ENCODE measurements at places on chromosomes 5 and 9.

DNA sequence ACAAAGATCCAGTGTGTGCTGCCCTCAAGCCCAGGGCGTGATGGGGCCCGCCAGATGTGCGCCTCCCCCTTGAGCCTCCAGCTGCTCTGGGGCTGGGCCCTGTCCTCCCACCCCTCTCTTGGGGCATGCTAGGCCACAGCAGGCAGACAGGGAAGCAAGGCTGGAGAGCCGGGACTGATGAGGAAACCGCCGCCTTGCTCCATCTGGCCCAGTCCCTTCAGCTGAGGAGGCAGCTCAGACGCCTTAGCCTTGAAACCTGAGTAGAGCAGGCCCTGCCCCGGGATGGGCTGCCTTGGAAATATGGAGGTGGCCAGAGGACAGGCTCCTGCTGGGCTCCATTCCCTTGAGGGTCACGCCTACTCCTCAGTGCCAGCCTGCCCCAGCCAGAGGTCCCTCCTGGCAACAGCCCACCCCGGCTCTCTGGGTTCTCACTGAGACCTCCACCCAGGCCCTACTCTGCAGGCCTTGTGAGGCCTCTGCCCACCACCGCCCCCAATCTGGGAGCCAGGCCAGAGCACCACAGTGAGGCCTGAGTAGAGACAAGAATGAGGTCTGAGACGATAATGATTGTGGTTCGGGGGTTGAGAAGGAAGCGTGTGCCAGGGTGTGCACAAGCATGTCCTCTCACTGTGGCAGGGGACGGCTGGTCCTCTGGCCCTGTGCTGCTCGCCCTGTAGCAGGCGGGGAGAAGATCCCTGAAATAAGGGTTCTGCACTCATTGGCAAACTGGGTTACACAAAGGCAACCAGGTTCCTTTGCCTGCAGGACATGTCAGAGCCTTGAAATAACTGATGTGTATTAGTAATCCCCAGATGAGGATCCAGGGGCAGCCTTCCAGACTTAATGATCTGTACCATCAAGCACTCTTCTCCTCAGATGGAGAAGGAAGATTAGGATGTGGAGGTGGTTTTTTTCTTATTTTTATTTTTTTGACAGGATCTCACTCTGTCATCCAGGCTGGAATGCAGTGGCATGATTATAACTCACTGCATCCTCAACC, 30.9 kb downstream of the CXXC5 start:
- no peak for DNase-seq

- DNase-seq, result no peak
Observed at GRCh38 chr9:115005322-115005721, 74.9 kb upstream of the TNFSF8 start.

GRCh38 chr9:15357050-15357653, 50.1 kb upstream of the TTC39B start:
- DNase-seq, result no peak

- no peak for DNase-seq
Observed at GRCh38 chr5:115831163-115831768, 10.1 kb downstream of the ATG12 start.

GRCh38 chr9:137308057-137308619, 6.1 kb upstream of the NRARP start:
- no peak for DNase-seq

GRCh38 chr9:77384406-77384805, 207.1 kb downstream of the VPS13A start:
- DNase-seq, result no peak

DNA sequence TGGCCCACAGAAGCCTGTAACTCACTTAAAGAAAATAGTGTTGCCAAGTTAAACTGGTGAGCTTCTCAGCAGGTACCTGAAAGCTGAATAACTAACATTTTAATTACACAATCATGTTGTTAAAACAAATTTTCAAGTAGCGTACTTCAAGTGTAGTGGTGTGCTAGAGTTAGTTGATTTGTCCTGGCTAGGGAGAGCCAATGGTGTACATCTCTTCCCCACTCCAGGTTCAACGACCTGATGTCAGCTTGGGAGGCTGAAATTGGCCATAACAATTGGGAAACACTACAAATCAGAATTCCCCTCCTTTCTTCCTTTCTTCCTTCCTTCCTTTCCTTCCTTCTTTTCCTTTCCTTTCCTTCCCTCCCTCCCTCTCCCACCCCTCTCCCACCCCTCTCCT, 295.3 kb upstream of the SLC24A2 start:
- DNase-seq, result no peak

DNA sequence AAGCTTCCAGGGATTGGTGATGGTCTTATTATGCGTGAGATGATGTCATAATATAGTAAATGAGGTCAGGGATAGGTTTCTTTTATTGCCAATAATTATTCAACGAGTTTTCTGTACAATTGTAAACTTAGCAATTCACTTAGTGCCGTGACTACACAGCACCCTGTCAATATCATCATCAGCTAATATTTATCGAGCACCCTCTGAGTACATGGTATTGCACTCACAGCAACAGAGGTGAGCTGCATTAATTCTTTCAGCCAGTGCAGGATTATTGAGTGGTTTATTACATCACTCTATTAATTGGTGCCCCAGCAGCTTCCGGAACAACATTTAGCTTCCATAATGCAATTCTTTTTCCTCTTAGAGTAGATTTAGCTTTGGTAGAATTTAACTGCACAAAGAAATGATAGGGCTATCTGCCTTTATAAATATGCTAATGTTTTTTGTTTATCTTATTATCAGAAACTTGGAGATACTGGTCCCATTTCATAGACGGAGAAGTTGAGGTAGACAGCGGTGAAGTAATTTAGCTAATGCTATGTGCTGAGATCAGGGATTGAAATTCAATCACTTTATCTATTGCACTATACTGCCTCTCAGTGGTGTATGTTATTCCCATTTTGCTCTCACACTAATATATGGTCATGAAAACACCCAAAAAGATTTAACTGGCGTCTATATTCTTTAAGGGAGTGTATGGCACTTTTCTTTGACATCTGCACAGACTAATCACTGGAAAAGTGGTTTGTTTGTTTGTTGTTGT, 726.1 kb upstream of the WWC1 start:
- DNase-seq, result no peak

- no peak for DNase-seq
Observed at GRCh38 chr9:72826996-72827949, 125.6 kb downstream of the ALDH1A1 start.

- DNase-seq, result no peak
Observed at GRCh38 chr5:158050421-158050820, 191.5 kb upstream of the CLINT1 start.

GRCh38 chr5:58066557-58066956, 393.3 kb downstream of the PLK2 start:
- no peak for DNase-seq

DNA sequence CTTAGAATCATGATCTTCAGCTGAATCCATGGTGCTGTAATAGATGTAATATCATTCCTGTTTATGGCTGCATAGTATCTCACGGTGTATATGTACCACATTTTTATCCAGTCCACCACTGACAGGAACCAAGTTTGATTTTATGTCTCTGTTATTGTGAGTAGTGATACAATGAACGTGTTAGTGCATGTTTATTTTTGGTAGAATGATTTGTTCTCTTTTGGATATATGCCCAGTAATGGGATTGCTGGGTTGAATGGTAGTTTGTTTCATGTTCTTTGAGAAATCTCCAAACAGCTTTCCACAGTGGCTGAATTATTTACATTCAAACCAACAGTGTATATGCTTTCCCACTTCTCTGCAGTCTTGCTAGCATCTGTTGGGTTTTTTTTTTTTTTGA, 175.1 kb upstream of the CDH10 start:
- DNase-seq, result no peak

GRCh38 chr5:137582218-137582617, 83.1 kb upstream of the SPOCK1 start:
- no peak for DNase-seq

DNA sequence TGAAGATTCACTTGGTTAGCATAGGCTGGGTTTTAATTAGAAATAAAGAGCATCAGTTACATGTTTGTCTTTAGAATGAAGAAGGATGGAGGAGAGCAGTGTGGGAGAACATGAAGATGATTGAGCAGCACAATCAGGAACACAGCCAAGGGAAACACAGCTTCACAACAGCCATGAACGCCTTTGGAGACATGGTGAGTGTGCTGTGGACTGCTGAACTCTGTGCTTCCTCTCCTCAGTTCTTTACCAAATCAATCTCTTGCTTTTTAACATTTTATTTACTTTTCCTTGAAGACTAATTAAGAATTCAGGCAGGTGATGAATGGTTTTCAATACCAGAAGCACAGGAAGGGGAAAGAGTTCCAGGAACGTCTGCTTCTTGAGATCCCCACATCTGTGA, 38.2 kb upstream of the SPATA31E1 start:
- no peak for DNase-seq

DNA sequence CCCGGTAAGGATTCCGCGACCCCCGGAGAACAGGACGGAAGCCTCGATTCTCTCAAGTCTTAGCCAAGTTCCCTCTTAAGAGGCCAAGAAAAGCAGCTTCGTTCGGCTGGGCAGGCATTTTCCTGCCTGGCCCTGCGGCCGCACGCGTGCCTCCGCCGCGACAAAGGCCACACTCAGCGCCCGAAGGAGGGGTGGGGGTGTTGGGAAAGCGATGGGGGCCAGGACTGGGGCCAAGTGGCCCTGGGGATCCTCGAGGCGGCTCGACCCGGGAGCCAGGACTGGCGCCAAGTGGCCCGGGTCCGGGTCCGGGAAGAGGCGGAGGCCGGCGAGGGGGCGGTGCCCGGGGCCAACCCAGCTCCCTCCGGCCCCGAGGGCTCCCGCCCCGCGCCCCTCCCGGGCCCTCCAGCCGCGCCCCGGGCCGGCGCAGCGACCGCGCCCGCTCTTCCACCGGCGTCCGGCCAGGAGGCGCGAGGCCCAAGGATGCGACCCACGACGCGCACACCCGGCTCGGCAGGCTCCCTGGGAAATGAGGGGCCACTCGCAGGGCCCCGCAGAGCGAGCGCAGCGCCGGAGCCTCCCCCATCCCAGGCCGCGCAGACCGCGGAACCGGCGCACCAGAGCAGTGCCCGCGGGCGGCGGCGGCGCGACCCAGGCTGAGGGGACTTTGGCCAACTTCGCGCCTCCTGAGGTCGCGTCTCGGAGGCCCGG, 756 bp downstream of the VAV2 start:
- no peak for DNase-seq

GRCh38 chr5:176724472-176724871, 77.2 kb downstream of the TSPAN17 start:
- DNase-seq, result no peak

GRCh38 chr5:71829206-71829605, 110.1 kb downstream of the CARTPT start:
- DNase-seq, result no peak

DNA sequence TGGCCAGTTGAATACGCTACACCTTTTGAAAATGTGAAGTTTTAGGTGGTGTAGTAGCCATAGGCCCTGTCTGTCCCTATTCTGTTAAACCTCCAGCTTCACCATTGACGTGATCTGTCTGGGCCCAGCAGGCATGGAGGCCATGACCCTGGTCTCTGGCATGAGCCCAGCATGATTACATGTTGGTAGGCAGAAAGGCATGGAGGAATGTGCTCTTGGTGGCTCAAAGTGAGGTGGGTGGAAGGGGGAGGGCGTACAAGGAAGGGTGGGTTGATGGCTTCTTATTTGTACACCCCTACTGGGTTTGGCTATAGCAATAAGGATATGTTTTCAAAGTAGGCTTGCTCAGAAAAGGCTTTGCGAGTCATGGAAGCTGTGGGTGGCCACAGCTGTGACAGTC, 23.7 kb downstream of the RALGPS1 start:
- no peak for DNase-seq

DNA sequence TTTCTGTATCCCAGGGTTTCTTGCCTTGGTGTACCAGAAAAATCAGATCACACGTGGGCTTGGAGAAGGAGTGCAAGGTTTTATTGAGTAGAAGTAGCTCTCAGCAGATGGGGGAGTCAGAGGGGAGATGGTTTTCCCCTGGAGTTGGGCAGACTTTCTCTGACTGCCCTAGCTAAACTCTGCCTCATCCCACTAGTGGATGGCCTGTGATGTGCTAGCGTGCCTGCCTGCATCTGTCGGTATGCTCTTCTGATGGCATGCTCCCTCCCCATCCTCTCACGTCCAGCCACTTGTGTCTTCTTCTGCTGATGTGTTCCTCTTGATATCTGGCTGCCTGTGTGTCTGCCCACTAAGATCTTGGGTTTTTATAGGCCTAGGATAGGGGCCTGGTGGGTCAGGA, 616.1 kb upstream of the RGMB start:
- no peak for DNase-seq

- no peak for DNase-seq
Observed at GRCh38 chr9:125604196-125604595, 102.8 kb downstream of the MAPKAP1 start.

DNA sequence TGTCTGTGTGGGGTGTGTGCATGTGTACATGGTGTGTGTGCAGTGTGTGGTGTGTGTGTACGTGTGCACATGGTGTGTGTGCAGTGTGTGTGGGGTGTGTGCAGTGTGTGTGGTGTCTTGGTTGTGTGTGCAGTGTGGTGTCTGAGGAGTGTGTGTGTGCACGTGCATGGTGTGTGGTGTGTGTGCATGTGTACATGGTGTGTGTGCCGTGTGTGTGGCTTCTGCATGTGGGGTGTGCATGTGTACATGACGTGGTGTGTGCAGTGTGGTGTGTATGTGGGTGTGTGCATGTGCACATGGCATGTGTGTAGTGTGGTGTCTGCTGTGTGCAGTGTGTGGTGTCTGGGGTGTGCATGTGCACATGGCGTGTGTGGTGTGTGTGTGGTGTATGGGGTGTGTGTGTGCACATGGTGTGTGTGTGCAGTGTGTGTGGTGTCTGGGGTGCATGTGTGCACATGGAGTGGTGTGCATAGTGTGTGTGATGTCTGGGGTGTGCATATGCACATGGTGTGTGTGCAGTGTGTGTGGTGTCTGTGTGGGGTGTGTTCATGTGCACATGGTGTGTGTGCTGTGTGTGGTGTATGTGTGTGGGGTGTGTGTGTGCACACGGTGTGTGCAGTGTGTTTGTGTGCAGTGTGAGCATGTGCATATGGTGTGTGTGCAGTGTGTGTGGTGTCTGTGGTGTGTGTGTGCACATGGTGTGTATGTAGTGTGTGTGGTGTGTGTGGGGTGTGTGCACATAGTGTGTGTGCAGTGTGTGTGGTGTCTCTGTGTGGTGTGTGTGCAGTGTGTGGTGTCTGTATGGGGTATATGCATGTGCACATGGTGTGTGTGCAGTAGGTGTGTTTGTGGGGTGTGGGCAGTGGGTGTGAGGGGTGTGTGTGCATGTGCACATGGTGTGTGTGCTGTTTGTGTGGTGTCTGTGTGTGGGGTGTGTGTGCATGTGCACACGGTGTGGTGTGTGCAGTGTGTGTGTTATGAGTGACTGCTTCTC, 40.6 kb upstream of the ZNG1F start:
- no peak for DNase-seq

DNA sequence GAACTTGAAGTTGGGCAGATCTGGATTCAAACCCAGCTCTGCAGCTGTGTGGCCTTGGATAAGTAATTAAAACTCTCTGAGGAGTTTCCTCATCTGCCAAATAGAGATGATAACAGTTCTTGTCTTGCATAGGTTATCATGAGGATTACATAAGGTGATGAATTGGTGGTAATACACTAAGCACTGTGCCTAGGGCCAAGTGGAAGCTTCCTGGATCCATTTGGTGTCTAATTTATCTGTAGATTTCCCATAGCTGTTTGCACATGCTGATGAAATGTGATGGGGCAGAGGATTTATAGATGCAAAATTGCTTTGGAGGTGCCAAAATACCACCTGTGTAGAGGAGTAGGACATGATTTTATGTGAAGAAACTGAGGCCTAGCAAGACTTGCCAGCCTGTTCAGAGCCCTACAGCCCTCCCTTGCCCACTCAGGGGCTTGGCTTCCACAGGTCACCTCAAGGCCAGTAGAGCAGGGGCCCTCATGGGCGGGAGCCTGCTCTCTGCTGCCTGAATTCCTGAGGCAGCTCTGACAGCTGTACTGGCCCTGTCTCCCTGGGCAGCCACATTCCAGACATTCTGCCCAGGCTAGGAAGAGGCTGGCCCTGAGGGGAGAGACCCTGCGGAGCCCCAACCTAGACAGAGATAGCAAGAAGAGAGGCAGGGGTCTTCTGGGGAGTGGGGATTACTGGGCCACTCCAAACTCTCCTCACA, 5.9 kb upstream of the FAT2 start:
- no peak for DNase-seq

Data from NCI-H2107 (cell line).